ENCODE measurements at places on chromosomes 1 and 21.
A peak's percentile ranks its signal among the peaks of the same experiment; 100 is the strongest.

DNA sequence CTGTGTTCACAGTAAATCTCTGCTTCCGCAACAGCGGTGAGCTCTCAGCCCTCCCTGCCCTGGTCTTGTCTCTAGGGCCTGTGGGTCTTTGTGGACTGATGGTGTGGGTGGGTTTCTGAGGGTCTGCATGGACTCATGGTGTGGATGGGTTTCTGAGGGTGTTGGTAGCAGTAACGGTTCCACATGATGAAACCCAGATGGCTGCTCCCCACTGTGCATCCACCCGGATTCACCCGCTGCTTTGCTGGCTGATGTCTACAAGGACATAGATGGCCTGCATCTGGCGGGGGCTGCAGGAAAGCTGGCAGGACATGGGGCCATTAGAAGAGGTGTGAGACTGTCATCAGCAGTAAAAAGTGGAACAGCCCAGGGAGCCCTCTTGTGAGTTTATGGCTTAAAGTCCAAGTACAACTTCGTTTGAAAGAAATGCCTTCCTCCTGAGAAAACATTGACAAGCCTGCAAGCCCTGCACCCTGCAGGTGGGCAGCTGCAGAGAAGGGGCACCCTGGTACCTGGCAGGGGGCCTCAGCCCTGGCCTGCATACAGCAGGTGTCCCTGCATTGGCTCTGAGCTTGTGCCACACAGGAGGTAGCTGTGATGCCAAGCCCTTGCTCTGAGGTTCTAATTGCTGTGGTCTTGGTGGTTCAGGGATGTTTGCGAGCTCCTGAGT, 156.9 kb upstream of the COL6A1 start:
- no peak for DNase-seq

DNA sequence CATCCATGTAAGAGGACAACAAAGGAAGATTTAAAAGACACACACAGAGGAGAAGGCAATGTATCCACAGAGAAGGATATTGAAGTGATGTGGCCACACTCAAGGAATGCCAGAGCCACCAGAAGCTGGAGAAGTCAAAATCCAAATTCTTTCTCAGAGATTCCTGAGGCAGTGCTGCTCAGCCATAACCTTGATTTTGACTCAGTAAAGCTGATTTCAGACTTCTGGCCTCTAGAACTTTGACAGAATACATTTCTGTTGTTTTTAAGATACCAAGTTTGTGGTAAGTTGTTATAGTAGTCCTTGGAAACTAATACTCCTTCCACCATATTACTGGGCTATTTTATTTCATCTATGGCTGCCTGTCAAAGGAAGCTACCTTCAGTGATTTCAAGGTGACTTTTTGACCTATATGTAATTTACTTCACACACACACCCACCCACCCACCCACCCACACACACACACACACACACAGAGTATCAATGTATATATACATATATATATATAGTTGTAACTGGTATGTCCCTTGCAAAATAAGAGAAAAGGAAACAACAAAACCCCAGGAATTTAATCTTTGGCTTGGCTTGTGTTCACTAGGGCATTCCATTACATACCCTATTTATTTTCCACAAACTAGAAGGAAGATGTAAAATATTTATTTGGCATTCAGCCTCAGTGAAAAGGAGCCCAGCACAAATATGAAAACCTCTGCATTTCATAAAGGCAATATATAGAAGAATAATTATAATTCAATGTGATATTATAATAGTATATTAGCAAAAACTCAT, 142.1 kb upstream of the PTGFR start:
- no peak for DNase-seq

DNA sequence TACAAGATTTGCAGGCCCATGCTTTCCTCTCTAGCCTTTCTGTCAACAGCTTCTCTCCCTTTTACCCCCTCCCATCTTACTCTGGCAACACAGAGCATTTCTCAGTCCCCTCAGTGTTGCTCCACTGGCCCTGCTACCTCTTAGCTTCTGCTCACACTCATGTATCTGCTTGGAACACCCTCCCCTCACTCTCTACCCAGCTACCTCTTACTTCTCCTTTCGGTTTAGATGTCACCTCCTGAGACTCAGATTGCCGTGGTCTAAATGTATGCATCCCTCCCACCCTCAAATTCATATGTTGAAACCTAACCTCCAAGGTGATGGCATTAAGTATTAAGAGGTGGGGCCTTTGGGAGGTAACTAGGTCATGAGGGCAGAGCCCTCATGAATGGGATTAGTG, 80.1 kb downstream of the FOXD2 start:
- no peak for DNase-seq

DNA sequence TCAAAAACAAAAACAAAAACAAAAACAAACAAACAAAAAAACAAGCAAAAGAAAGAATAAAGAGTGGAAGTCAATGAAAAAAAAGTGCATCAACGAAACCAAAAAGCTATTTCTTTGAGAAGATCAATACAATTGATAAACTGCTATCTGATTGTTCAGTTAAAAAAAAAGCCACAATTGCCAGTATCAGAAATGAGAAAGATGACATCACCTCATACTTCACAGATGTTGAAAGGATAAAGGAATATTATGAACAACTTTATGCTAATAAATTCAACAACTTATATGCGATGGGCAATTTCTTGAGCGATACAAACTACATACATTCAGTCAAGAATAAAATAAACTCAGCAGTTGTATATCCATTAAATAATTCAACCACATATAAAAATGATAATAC, 2.2 kb upstream of the LRRC3 start:
- no peak for DNase-seq

DNA sequence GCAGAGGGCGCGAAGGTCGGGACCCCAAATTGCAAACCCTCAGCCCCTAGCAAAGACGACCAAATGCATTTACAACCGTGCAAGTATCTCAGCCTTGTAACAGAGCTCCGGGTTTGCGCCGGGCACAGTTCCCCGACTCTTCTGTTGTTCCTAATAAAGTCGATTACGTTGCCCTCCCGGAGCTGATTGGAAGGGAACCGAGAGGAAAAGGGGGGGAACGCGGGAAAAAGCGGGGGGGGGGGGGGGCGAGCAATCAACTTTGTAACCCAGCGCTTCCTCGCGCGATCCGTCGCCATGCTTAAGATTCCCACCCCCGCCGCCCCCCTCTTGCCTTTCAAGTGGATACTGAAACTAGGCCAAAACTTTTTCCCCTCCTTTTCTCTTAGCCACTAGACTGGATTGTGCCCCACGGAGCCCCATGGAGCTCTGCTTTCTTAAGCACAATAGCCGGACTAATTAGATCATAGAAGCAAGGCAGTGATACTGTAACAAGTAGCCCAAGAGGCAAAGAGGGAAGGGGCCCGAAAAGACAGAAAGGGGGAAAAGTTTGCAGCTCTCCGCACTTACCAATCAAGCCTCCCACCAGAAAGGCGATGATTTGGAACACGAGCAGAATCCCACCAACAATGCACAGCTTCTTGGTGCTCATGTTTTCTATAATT, 565 bp downstream of the WLS start:
- no peak for DNase-seq

DNA sequence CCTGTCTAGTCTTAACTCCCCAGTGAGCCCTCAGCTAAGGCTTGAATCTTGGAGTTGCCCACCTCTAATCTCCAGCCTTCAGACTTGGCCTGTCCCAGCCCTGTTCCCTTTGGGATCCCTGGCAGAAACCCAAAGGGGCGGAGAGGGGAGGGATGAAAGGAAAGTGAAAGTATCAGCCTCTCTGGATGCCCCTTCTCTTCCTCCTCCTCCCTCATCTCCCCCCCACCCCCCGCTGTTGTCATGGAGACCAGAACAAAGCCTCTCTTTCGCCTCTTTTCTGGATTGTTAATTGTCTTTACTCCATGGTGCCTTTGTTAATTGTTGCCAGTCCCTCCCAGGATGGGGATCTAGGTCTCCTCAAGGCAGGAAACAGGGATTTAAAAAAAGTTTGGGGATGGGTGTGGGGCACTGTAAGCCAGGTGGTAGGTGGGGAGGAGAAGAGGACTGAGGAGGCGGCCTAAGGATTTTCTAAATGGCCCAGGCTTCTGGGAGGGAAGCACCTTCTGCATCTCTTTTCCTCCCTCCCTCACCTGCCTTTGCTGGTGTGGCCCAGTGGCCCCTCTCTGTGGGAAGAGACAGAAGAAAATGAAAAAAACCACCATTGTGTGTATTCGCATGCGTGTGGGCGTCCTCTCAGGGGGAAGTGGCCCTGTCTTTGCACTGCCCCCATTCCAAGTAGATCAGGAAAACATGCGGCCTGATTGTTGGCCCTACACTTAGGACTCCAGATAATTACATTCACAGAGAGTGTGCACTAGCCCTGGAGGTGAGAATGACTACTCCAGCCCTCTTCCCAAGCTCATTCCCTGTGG, 7.5 kb upstream of the SOX13 start:
- DNase-seq = no peak

DNA sequence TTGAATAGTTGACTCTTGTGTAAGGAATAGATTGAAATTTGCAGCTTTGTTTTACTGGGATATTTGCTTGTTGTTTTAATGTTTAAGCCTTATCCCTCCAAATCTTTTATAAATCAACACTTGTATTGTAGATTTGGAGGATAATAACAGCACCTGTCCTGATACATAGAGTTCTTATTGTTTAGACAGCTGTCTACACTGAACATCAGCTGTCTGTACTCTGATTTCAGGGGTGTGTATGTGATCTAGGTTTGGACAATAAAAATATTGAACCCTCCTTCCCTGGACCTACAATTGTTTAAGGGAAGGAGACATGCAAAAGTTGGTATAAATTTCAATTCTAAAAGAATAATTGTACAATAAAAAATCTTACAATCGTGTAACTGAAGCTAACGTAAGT, 48.3 kb upstream of the DPH5 start:
- no peak for DNase-seq

DNA sequence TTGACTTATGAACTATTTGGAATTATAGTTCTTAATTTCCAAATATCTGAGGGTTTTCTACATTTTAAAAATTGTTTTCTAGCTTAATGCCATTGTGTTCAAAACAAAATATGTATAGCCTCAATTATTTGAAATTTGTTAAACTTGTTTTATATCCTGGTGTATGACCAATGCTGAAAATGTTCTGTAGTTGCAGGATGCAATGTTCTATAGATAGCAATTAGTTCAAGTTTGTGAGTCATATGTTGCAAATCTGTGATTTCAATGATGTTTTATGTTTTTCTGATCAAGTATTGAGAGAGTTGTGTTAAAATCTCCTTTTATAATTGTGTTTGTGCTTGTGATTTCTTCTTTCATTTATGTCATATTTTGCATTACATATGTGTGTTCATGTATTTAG, 517.5 kb downstream of the ADGRL2 start:
- DNase-seq = peak; percentile 9

- no peak for DNase-seq
These were observed 13.6 kb downstream of the SRSF11 start for GRCh38 chr1:70234733-70235132.
